ENCODE measurements at places on chromosomes 6 and 20. TPM values are rescaled to one million over a fixed set of nuclear protein-coding genes. Genes with fewer than 3 reads are reported as not detected.
A peak's percentile ranks its signal among the peaks of the same experiment; 100 is the strongest.

- peaks cover 42% of the 10 kb centered on the region for H3K4me1 ChIP-seq
- H3K27ac ChIP-seq, result peak overlapping the region; percentile 86
- H3K4me3 ChIP-seq, result peak overlapping the region; percentile 78
- H3K36me3 ChIP-seq, result peaks cover 7% of the 10 kb centered on the region
Measured at GRCh38 chr6:73388800-73389512, 5.7 kb upstream of the DDX43 start.

- no peaks in the 10 kb centered on the region for H3K36me3 ChIP-seq
- H3K4me1 ChIP-seq, result peaks cover 25% of the 10 kb centered on the region
- no peak overlapping the region for H3K4me3 ChIP-seq
- peak overlapping the region; percentile 19 for H3K27ac ChIP-seq
- peaks cover 3% of the 10 kb centered on the region for H3K27me3 ChIP-seq
- DNase-seq, result peak; percentile 30
Measured at GRCh38 chr20:57473246-57474048, 51.5 kb downstream of the CTCFL start.

GRCh38 chr6:93210908-93211307, 208.5 kb downstream of the EPHA7 start:
- no peaks in the 10 kb centered on the region for H3K27me3 ChIP-seq
- DNase-seq, result no peak
- H3K4me3 ChIP-seq, result no peak overlapping the region
- H3K27ac ChIP-seq, result no peak overlapping the region
- no peaks in the 10 kb centered on the region for H3K36me3 ChIP-seq

- H3K4me3 ChIP-seq, result no peak within 1 kb of the TSS
- H3K36me3 ChIP-seq, result no peaks in the 10 kb centered on the region
- no peak within 1 kb of the TSS for H3K27ac ChIP-seq
- H3K4me1 ChIP-seq, result no peaks in the 10 kb centered on the region
- peaks cover 68% of the 10 kb centered on the region for H3K27me3 ChIP-seq
- no peak for DNase-seq
Measured at GRCh38 chr20:46894579-46894958, at the start of gene EYA2. TSS of gene EYA2 (plus strand) at chr20:46894843. CDS start at chr20:46990011, 95,168 bp downstream.

The HLA-DOA gene
- 1.6 TPM for total RNA-seq
